GM12865 (cell line): ENCODE measurements at places on chromosomes 2 and 18.

GRCh38 chr18:58303363-58303762 is 259.3 kb downstream of the NEDD4L start:
- peak; percentile 64 for DNase-seq

GRCh38 chr2:181462033-181462432 is 4.8 kb downstream of the ITGA4 start:
- DNase-seq: peak; percentile 59

DNA sequence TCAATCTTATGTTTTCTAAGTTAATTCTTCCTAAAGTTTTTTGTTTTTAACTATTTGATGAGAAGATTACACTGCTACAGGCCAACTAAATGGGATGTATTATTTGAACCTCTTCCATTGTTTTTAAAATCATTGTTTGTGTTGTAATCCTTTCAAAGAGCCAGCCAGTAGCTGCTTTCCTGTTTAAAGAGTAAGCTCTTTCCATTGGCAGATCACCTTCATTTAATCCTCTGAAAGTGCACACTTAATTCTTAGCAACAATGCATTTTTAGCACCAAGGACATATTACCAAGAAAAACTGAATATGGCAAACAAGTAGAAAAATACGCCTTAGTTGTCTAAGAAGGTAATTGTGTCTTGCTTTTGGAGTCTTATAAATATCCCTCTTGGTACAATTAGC is 54.0 kb downstream of the MEIS1 start:
- DNase-seq: no peak

GRCh38 chr2:119223521-119224390 is at the start of gene STEAP3:
Gene STEAP3 (plus strand): TSS chr2:119223834. CDS start chr2:119231013, 7,179 bp downstream.
- DNase-seq: peak; percentile 83

- DNase-seq: peak; percentile 19
Observed at GRCh38 chr2:158509928-158510797, 53.4 kb downstream of the PKP4 start.

DNA sequence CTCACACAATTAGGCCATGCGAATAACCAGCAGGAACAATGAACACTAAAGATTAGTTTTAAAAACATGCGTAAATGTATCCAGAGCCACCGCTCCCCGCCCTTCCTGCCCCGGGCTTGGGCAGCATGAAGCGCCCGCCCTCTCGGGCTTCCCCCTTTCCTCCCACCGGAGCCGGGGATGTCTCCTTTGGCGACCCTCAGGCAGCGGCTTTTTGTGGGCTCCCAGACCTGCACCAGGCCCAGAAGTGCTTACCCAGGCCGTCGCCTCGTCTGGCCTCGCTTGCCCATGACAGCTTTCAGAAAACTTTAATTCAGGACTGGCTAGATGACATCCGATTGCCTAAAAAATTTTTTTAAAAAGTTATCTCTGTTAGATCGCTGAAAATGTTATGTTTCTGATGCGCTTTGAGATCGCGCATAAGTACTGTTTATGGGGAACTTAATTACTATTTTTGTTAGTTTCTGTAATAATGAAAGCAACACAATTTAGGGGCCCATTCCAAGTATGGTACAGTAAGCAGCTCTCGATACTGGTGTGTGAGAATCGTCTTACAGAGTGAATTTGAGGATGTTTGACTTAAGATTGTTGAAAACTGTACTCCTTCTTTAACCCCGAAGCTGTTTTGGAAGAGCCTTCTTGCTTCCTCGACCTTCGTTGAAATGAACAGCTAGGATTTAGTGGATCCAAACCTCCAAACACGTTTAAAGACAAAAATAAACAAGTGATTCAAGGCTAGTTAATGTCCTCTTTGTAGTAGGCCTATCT is 1.1 kb downstream of the MAP3K20 start:
- DNase-seq: peak; percentile 64

DNA sequence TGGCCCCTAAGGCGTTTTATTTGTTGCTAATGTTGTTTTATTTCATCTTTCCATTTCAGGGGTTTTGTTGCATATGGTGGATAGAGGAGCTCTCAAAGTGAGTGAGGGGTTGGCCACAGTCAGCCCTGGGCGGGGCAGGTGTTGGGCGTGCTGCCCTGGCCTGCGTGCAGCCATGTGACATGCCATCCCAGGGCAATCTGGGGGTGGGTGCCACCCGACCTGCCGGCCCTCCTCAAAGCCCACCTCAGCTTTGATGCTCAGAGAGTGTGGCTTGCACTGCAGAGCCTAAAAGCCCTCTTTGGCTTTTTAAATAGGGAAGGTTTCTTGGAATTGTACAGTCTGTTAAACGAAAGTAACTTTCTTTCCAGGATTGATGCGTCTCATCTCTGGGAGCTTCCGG is 18.4 kb downstream of the TSHZ1 start:
- no peak for DNase-seq

GRCh38 chr2:3517948-3518495 is 1.3 kb downstream of the ADI1 start:
- DNase-seq: no peak

DNA sequence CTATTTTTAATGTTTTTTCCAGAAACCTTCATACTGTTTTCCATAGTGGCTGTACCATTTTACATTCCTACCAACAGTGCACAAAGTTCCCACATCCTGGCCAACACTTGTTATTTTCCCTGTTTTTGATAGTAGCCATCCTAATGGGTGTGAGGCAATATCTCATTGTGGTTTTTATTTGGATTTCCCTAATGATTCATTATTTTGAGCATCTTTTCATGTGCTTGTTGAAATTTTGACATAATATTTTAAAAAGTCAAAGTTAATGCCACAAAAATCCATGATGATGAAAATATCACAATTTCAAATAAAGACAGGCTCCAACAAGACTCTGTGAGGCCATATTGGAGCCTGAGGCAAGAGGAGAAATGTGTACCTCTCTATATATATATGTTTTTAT is 50.2 kb downstream of the VWA3B start:
- DNase-seq: no peak

DNA sequence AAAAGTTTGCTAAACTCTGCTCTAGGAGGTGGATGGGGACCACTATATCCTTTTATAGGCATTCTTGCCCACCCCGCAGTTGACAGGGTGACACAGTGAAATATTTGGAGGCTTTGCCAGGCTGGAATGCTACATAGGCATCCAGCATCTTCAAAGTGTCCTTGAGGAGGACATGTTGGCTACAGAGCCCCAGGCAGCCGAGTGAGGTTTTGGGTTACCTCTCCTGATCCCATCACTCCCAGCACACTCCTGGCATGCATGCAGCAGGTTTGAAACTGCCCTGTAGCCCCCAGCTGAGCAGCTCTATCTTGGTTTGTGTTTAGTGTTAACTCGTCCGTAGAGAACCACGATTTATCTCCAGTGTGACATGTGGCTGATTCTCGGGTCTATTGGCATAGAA is 7.3 kb downstream of the FOSL2 start:
- DNase-seq: no peak

DNA sequence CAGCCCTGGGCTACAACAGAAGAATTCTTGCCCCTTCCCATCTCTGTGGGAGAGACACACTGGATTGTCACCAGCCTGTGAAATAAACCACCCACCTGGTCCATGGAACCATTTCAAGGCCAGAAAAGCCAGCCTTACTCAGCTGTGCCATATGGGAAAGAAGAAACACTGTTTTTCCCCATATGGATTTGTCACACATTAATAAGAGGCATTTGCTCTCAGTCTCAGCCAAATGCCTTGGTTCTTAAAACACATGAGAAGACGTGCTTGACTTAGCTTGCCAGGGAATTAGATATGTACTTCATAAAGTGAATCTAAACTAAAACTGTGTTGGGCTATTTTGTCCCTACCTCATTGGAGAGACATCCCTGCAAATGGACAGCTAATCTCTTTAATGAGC is 308.6 kb upstream of the TNP1 start:
- DNase-seq: no peak

DNA sequence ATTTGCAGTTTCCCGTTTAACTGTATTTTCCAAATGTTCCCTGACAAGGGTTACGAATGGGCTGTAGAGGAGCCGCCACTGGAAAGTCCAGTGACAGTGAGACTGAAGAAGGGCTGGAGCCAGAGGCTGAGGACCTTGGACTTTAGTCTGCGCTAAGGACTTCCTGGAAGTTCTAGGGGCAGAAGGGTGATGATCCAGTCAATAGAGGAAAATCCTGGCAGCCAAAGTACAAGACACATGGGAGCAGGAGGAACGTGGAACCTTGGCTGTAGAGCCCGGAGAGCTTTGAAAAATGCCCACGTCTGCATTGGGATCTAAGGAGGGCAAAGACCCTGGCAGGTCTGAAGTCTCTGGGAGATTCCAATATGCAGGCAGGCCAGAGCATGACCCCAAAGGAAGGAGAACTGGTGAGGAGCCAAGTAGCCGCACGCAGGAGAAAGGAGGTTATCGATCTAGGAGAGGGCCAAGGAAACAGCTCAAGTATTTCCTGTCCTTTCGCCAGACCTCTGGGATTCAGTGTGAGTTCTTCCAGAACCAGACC is 28.5 kb downstream of the MBP start:
- no peak for DNase-seq

DNA sequence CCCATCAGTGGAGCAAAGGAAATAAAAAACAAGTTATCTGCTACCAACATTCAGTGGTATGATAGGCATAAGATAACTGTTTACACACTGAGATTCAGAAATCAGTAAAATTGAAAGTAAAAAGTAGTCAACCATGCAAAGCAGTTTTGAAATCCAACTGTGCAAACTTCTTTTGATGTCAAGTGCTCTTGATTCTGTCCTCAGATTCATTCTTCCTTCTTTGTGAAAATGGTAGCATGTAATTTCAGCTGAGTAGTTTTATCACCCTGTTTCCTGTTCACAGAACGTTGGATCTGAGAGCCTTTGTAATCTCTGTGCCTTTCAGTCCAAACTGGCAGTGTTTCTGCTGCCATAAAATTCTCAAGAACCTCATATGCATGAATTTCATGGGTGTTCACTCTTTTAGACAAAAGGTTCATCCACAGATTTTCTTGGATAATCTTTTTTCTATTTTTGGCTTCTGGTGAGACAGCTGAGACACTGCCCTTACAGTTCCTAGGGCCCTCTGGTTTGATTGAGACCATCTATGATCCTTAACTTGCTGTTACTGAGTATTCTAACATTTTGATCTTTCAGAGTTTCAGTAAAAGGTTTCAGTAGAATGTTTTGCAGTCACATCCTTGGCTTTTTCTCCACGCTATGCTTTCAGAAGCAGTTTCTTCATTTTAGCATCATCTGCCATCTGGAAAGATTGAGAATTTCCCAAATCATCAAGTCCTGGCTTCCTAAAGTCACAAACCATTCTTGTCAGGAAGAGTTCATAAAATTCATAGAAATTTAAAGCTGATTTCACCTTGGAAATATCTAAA is 272.3 kb upstream of the EPHA4 start:
- peak; percentile 59 for DNase-seq

DNA sequence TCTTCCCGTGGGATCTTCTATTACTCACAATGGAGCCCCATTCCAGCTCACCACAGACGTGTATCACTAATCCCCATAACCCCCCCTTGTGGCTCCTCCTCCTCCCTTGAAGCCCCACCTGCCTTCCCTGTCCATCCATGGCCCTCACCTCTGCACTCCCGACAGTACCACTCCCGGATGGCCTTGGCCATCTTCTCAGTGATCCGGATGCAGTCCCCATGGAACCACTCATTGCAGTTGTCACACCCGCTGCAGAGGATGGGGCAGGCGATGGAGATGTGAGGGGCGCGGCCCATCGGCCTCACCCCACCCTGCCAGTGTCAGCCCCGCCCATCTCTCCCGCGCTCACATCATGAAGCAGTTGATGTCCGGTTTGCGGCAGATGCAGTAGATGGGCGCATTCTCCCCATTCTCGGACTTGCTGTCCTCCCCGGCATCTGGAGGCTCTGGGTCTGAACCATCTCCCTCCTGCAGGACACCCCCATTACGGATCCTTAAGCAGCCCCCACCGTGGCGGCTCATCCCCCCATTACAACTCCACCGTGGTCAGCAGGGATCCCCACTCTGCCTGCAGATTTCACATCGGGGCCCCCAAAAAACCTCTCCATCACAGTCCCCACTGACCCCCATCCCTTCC is 983 bp downstream of the CXXC1 start:
- DNase-seq: peak; percentile 77

GRCh38 chr2:67777010-67777409 is 285.8 kb downstream of the C1D start:
- DNase-seq: no peak

DNA sequence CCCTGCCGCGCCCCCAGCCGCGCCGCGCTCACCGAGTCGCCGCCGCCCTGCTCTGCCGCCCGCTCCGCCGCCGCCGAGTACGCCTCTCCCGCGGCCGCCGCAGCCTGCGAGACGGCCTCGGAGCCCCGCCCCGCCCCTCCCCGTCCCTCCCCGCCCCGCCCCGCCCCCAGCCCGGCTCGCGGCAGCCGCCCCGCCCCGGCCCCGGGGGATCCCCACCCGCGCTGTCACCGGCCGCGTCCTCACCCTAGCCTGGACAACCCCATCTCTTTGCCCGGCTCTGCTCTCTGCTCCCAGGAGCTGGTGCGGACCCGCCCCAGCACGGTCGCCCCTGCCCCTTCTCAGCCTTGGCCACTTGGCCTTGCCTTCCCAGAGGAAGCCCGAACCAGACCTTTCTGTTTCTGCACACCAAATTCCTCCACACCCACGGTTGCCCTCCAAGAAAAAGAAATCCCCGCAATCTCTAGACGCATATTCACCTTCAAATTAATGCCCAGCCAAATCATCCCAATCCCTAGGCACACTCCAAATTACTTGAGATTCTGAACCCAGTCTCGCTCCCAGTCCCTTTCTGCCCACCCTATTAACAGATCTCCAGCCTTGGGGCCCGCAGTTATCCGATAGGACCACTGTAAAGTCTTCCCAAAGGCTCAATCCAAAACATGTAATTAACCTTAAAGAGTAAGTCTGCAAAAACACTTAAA is at the start of gene CYRIA:
Gene CYRIA, minus strand, starts transcription at position 87 of the 701 bp plus-strand sequence. CDS start 77,715 bp downstream, outside the sequence.
- peak; percentile 57 for DNase-seq

DNA sequence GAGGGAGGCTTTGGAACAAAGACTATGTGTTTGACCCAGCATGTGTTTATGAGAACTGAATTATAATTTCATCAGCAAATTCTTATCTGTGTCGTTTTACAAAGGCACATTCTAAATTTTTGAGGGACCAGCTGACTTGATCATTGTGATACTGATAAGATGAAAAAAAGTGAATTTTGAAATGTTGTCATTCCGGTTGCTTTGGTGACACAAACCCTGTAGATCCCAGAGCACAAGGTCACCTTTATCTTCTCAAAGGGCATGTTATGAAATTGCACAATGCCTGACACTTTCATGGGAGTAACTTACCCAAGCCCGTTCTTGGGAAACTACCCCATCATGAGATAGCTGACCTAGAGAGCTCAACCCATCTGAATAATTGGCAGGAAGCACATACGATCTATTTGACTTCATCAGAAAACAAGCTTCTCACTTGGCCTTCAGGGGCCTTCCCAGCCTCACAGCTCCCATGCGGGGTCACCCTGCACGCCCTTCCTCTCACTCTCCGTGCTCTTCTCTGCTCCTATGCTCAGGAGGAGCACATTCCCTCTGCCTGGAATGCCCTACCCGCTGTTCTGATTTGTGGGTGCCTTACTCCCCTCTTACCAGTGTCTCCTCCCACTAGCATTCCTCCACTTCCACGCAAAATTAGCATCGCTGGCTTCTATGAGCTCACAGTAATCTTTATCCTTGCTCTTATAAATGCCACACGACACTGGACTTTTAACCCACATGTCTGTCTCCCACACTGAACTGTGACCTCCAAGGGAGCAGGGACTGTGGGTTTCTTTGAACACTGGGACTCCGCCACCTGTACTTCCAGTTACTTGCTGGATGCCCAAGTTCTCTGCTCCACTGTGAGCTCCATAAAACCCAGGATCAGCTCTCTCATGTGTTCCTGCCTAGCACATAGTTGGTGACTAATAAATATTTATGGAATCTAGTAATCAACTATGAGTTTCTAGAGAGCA is 555.8 kb upstream of the ID2 start:
- DNase-seq: no peak
